CD8-positive, alpha-beta memory T cell (primary cell): ENCODE measurements at places on chromosomes 3 and 15.

DNA sequence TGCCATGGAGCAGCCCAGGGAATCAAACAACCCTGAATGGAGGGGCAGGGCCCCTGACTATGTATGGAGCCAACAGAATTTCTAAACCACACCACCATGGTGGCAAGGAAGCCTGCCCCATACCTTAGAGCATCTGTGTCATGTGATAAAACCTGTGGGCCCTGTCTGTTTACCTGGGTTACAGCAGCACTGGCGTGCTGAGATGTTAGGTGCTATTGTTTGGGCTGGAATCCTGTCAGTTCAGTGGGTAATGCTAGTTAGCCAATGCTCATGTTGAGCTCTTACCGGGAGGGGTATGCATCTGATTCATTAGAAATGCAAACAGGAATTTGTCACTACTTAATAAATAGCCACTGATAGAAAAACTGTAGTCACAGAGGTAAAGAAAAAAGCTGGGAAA is 63.5 kb upstream of the ETV5 start:
- no peaks in the 10 kb centered on the region for H3K36me3 ChIP-seq
- no peak overlapping the region for H3K4me3 ChIP-seq
- no peaks in the 10 kb centered on the region for H3K27me3 ChIP-seq
- no peaks in the 10 kb centered on the region for H3K4me1 ChIP-seq

DNA sequence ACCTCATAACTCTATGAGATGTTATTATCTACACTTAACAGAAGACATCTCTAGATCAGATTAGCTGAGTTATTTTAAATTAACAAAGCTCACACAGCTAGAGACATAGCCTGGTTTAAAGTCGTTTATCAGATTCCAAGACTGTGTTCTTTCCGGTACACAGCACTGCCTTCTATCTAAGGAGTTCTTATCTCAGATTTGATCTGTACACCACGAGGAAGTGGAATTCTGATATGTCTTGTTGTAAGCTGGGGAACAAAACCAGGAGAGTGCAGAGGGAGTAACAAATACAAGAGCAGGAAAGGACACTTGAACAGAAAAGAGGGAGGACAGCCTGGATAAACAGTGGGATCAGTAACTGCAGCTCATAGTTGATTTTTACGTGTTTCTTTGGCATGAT is 61.7 kb upstream of the KCNMB2 start:
- no peaks in the 10 kb centered on the region for H3K4me1 ChIP-seq
- no peaks in the 10 kb centered on the region for H3K27me3 ChIP-seq
- no peaks in the 10 kb centered on the region for H3K36me3 ChIP-seq
- H3K27ac ChIP-seq = no peak overlapping the region
- H3K4me3 ChIP-seq = no peak overlapping the region

GRCh38 chr3:67875338-67875737 is 220.9 kb upstream of the SUCLG2 start:
- no peaks in the 10 kb centered on the region for H3K4me1 ChIP-seq
- no peaks in the 10 kb centered on the region for H3K36me3 ChIP-seq
- no peak for DNase-seq
- no peak overlapping the region for H3K27ac ChIP-seq
- no peaks in the 10 kb centered on the region for H3K27me3 ChIP-seq
- no peak overlapping the region for H3K4me3 ChIP-seq

DNA sequence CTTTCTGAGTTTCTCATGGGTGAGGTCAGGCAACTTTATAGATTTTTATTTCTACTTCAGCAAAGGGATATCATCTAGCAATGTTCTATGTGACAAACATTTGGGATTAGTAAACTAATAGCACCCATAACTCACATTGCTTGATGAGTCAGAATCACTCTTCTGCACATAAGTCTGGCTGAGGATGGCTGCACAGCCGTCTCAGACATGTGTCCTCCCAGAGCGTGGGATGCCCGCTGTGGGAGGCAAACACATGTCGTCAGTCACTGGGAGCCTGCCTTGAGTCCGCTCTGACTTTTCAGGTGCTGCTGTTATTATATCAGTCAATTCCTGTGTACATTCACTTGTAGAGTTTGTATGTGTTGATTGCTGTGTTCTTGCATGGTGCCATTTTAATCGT is 230.7 kb upstream of the TRIM42 start:
- no peak overlapping the region for H3K27ac ChIP-seq
- no peak overlapping the region for H3K4me3 ChIP-seq
- H3K4me1 ChIP-seq = no peaks in the 10 kb centered on the region
- H3K36me3 ChIP-seq = no peaks in the 10 kb centered on the region
- no peaks in the 10 kb centered on the region for H3K27me3 ChIP-seq

DNA sequence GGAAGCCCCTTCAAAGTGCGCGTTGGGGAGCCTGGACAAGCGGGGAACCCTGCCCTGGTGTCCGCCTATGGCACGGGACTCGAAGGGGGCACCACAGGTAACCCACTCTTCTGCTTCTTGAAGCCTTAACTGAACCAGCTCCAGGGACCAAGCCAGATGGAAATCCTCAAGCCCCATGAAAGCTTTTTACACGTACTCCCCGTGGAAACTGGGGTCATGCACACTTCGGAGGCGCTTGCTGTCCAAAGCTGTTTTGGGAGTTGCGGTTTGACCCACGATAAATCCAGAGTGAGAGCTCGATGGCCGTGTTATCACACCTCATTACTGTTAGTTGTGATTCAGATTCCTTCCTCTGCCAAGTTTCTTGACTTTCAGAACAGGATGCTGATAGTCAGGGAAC is 47.5 kb downstream of the DNASE1L3 start:
- no peaks in the 10 kb centered on the region for H3K4me1 ChIP-seq
- no peaks in the 10 kb centered on the region for H3K27me3 ChIP-seq
- no peaks in the 10 kb centered on the region for H3K36me3 ChIP-seq
- H3K4me3 ChIP-seq = no peak overlapping the region
- no peak for DNase-seq
- H3K27ac ChIP-seq = no peak overlapping the region

DNA sequence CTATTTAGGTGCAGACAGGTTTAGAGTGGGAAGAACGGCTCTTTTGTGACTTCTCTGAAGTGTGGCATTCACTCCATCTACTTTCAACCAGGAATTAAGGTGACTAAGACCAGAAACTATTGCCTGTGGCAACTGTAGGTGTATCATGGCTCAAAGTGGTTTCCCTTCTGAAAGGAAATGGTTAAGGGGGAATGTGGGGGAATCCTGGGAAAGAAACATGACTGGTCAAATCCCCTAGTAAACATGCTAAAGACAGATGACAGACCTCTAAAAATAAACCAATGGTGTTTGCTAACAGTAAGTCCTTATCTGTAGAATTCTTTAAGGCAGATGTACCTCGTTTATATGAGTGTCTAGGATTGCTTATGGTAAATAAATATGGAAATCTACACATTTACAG is 56.9 kb downstream of the MEGF11 start:
- H3K27me3 ChIP-seq = peaks cover 3% of the 10 kb centered on the region
- no peaks in the 10 kb centered on the region for H3K4me1 ChIP-seq
- no peak overlapping the region for H3K4me3 ChIP-seq
- DNase-seq = no peak
- no peaks in the 10 kb centered on the region for H3K36me3 ChIP-seq
- no peak overlapping the region for H3K27ac ChIP-seq

DNA sequence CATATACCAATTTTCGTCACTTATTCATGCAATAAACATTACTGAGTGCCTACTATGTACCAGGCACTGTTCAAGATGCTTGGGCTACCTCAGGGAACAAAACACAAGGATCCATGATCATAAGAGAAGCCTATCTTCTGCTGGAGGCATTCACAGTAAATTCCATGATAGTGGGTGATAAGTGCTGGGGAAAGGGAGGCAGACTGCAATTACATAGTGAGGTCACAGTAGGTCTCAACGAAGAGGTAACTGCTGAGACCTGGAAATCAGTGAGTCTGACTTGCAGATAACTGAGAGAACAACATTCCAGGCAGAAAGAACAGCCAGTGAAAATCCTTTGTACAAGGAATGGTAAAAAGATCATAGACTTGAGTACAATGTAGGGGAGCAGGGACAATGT is 33.6 kb downstream of the RAF1 start:
- no peak overlapping the region for H3K27ac ChIP-seq
- no peaks in the 10 kb centered on the region for H3K36me3 ChIP-seq
- no peak overlapping the region for H3K4me3 ChIP-seq

GRCh38 chr15:80931191-80931590 is 58.4 kb downstream of the MESD start:
- no peaks in the 10 kb centered on the region for H3K4me1 ChIP-seq
- no peaks in the 10 kb centered on the region for H3K36me3 ChIP-seq
- no peaks in the 10 kb centered on the region for H3K27me3 ChIP-seq
- H3K27ac ChIP-seq = no peak overlapping the region
- no peak for DNase-seq
- H3K4me3 ChIP-seq = no peak overlapping the region
